Fibroblast of skin of right biceps (primary cell): ENCODE measurements at places on chromosomes 5 and 9.

DNA sequence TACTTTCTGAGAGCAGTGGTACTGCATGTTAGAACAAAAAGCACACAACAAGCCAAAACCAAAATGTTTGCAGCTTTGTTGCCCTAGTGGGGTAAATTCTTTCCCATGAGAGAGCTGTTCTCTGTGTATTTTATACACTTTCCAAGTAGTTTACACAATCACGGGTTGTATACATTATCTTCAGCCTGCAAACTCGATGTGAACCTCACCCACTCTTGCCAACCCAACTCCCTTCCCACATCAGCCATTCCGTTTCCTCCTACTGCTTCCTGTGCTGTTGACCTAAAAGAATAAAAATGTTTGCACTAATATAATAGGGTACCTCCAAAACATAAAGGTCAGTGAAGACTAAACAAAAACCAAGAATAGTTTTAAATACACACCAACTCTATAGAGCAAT lies 47.0 kb downstream of the IQGAP2 start:
- DNase-seq: no peak

- DNase-seq: no peak
Measured at GRCh38 chr5:119019501-119019900, 31.2 kb upstream of the DTWD2 start.

- DNase-seq: peak; percentile 44
Measured at GRCh38 chr9:97845130-97845529, 7.9 kb upstream of the FOXE1 start.

DNA sequence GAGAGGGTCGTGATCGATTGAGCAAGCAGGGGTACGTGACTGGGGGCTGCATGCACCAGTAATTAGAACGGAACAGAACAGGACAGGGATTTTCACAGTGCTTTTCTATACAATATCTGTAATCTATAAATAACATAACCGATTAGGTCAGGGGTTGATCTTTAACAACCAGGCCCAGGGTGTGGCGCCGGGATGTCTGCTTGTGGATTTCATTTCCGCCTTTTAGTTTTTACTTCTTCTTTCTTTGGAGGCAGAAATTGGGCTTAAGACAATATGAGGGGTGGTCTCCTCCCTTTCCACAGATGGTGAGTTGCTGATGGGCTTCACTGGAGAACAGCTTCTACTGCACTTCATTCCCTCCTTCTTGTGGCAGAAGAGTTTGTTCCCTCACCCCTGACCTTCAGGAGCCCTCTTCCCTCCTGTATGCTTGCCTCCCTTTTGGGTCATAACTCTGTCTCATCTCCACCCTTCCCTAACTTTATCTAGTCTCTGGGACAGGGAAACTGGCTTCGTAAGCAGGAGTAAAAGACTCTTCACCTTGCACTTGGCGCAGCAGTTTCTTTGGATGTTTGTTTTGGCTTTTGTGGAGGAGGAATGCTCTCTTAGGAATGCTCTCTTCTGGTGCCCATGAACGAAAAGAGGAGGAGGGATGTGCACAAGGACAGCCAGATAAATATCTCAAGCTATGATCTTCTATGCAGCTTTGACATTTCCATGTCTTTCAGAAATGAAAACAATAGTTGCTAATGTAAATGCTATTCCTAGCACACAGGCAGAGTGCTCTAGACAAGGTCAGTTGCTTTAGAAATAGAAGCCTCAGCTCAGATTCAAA lies 139.8 kb upstream of the RPS23 start:
- peak; percentile 70 for DNase-seq

GRCh38 chr5:26326153-26326759 lies 712.1 kb downstream of the CDH9 start:
- no peak for DNase-seq

- DNase-seq: no peak
Measured at GRCh38 chr9:119781886-119782285, 412.7 kb upstream of the BRINP1 start.

- DNase-seq: no peak
Measured at GRCh38 chr5:133927300-133928180, 40.9 kb downstream of the C5orf15 start.

DNA sequence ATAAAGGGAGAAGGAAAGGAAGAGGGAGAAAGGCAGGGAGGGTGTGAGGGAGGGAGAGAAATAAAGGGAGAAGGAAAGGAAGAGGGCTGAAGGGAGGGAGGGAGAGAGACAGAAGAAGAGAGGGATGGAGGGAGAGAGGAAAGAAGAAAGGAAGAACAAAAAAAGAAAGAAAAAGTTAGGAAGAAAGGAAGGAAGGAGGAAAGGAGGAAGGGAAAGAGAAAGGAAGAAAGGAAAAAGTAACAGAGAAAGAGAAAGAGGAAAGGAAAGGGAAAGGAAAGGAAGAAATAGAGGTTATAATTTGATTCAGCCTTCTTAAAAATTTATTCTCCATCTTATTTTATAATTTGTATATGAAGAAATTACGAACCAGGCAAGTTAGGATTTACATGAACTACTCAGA lies 836.6 kb upstream of the C9orf72 start:
- DNase-seq: no peak

DNA sequence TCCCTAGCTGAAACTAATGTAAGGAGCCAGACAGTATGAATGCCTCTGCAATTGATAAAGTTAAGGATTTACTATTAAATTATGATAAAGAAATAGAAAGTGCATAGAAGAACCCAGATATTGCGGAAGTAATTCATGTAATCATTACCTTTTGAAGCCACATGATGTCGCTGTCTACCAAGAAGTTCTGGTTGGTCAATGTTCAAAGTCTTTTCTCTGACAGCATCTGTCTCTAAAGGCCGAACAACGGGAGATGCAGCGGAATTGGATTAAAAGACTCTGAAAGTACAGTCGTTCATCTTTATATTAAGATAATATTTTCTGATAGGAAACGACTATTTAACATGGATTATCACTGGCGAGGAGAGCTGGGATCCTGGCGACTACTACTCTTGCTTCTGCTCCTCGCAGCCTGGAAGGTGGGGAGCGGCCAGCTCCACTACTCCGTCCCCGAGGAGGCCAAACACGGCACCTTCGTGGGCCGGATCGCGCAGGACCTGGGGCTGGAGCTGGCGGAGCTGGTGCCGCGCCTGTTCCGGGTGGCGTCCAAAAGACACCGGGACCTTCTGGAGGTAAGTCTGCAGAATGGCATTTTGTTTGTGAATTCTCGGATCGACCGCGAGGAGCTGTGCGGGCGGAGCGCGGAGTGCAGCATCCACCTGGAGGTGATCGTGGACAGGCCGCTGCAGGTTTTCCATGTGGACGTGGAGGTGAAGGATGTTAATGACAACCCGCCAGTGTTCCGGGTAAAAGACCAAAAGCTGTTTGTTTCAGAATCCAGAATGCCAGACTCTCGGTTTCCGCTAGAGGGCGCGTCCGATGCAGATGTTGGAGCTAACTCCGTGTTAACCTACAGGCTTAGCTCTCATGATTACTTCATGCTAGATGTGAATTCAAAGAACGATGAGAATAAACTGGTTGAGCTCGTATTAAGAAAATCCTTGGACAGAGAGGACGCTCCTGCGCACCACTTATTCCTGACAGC lies at the start of gene PCDHA8:
Gene PCDHA8, plus strand, starts transcription at position 210 of the 985 bp plus-strand sequence. Its CDS starts 135 bp downstream, at position 345.
- no peak for DNase-seq
